T-helper 17 cell (primary cell): ENCODE measurements at places on chromosomes 5 and 9. TPM values are rescaled to one million over a fixed set of nuclear protein-coding genes. Genes with fewer than 3 reads are reported as not detected.

The UBLCP1 gene
- total RNA-seq, result 19.0 TPM

DNA sequence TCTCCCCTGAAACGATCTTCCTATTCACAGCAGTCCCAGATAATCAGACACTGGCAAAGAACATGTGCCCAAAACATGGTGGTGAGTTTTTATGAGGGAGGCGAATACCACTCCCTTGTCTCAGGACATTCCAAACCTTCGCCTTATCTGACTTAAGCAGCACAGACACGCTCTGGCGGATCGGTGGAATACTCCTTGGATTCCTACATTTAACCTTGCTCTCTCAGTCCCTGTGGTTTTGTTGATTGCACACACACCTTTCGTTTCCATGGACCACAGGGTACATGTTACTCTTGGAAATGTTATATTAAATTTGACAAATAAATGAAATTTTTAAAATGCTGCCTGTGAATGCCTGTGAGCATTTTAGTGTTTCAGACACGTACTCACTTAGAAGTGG lies 87.8 kb upstream of the CPEB4 start:
- no peak overlapping the region for H3K4me3 ChIP-seq
- peaks cover 5% of the 10 kb centered on the region for H3K4me1 ChIP-seq
- no peaks in the 10 kb centered on the region for H3K36me3 ChIP-seq
- H3K27ac ChIP-seq, result no peak overlapping the region

GRCh38 chr5:84696651-84697050 lies 312.0 kb upstream of the EDIL3 start:
- H3K4me3 ChIP-seq, result no peak overlapping the region
- no peaks in the 10 kb centered on the region for H3K27me3 ChIP-seq
- H3K27ac ChIP-seq, result no peak overlapping the region
- H3K4me1 ChIP-seq, result no peaks in the 10 kb centered on the region
- no peaks in the 10 kb centered on the region for H3K36me3 ChIP-seq

DNA sequence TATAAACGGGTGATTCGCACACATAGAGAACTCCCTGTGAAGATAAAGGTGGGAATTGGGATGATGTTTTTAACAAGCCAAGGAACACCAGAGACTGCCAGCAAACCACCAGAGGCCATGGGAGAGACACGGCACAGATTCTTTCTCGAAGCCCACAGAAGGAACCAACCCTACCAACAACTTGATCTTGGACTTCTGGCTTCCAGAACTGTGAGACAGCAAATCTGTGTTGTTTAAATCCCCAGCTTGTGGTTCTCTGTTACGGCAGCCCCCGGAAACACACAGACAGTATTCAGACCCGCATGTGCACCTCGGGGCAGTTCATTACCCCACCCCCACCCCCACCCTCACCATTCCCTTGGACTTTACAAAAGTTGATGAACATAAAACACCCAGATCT lies 12.8 kb downstream of the AMBP start:
- H3K27ac ChIP-seq, result no peak overlapping the region
- H3K36me3 ChIP-seq, result no peaks in the 10 kb centered on the region
- peaks cover 36% of the 10 kb centered on the region for H3K27me3 ChIP-seq
- no peak for DNase-seq
